NB4 (cell line): ENCODE measurements at places on chromosomes 2 and 18.

DNA sequence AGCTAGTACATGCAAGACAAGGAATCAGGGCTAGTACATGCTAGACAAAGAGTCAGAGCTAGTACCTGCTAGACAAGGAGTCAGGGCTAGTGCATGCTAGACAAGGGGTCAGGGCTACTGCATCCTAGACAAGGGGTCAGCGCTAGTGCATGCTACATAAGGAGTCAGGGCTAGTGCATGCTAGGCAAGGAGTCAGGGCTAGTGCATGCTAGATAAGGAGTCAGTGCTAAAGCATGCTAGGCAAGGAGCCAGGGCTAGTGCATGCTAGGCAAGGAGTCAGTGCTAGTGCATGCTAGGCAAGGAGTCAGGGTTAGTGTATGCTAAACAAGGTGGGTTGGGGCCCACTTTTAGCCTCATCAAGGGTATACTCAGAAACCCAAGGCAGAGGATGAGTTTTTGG, 90.1 kb upstream of the FAM136A start:
- no peak for DNase-seq

DNA sequence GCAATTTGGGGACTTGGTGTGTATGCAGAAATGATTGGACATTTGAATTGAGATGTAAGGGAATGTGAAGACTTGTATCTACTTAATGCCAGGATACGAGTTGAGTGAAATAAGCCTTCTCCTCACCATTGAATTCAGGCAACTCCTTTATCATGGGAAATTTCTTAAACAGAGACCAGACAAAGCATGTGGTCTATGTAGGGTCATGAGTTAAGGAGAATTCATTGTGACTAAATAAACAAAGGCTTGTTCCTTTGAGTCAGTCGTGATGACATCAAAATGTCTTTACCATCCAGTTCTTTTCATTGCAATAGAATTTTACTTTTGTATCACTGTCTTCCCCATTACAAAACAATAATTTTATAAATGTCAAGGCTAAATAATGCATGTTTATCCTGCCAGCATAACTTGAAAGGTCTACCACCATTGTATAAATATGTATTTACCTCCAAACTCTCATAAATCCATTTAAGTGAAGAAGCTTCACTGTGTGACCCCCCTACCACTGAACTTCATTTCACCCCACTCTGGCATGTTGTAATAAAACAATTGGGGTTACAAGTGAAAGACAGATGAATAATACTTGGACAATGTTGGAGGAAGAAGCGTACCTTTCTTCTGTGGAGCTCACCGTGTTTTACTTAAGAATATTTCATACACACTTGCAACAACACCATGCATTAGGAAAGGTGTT, 149.4 kb downstream of the EPHA4 start:
- no peak for DNase-seq

GRCh38 chr2:199469514-199470360, 12.0 kb upstream of the SATB2 start:
- no peak for DNase-seq

DNA sequence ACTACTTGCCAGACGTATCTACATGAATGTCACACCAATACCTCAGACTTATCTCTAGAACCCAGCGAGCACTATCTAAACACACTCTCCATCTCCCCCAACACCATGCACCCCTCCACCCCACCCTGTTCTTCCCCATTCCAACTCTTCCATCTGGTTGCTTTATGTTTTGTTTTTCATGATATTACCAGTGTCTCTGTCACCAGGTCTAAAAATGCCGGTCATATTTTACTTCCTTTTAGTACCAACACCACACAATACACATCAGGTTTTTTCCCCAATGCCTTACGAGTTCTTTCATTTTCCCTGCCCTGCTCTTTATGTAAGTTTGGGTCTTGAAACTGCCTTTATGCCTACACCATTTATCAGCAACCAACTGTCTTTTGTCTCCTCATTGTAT, 10.2 kb upstream of the ITGA4 start:
- no peak for DNase-seq

GRCh38 chr18:13587001-13587400, 139.4 kb downstream of the FAM210A start:
- no peak for DNase-seq

GRCh38 chr2:178208817-178209216, 14.5 kb downstream of the OSBPL6 start:
- no peak for DNase-seq

DNA sequence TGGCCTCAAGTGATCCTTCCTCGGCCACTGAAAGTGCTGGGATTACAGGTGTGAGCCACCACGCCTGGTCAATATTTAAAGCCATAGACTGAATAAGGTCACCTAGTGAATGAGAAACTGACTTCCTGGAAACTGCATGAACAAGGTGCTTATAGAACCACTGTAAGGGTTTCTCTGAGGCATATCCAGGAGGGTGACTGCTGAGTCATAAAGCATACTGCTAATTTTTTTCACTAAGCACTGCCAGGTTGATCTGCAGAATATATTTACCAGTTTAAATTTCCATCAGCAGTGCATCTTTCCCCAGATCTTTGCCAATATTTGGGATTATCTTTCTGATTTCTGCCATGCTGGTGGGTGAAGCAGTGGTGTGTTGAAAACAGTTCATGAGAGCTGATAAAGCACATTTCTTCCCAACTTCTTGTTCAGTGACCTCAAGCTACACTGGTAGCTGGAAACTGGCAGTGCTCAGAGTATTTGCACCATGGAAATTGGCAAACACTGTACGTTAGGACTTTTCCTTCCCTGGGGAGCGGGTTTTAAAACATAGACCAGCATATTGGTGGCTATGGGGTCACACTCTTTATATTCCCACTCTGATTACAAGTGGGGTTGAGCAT, 4.2 kb upstream of the CLIP4 start:
- DNase-seq = no peak

DNA sequence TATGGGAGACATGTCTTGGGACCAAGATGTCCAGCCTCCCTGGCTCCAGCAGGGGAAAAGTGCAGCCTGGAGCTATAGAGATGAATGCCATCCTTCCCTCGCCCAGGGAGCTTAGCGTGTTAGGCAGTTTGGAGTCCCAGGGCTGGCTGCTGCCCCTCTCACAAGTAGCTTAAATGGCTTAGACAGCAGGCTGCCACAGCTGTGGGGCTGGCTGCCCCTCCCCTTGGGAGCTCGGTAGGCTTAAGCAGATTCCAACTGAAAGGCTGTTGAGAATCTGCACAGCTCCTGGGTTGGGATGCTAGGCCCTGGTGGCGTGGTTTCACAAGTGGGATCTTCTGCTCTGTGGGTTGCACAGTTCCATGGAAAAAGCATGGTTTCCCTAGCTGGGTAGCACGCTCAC, 940.5 kb upstream of the DDX18 start:
- no peak for DNase-seq

DNA sequence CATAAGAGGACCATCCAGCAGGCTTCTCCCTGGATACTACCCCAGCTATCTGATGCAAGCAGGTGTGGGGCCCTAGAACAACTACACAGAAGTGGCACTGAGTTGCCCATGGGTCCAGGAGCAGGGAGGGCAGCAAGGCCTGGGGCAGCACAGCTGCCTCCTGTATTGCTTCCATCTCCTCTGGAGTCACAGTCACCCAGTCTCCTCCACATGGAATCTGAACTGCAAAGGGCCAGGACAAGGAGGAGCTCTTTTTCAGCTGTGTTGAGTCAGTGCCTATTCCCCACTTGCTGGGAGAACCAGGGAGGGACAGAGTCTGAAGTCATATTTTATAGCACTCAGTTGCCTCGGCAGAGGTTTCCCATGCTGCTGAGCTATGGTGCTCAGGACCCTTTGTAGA, 67.9 kb upstream of the ALPP start:
- no peak for DNase-seq

GRCh38 chr2:54206596-54206995, 49.4 kb downstream of the TSPYL6 start:
- DNase-seq = peak; percentile 48

GRCh38 chr2:61436092-61436491, 34.8 kb downstream of the USP34 start:
- DNase-seq = no peak

GRCh38 chr2:183998797-183999190, 599.5 kb upstream of the ZNF804A start:
- DNase-seq = no peak

- no peak for DNase-seq
These were observed 11.9 kb downstream of the BCL2 start for GRCh38 chr18:63307551-63308200.

DNA sequence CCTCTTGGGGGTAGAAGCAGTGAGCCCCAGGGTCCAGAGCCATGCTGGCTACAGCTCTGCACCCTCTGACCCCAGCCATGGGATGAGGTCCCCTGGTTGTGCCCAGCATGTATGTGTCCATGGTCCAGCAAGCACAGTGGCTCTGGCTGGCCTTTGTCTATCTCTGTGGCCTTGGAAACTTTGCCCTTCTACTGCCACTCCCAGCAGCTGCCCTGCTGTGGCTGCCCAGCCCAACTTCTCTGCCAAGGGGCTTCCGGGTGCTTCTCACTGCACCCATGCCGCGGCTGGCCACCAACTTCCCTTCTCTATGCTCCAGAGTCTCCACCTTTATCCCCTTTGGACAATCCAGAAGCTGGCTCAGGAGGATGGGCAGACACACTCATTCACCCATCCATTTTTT, 18.8 kb downstream of the TMEM185B start:
- DNase-seq = no peak

DNA sequence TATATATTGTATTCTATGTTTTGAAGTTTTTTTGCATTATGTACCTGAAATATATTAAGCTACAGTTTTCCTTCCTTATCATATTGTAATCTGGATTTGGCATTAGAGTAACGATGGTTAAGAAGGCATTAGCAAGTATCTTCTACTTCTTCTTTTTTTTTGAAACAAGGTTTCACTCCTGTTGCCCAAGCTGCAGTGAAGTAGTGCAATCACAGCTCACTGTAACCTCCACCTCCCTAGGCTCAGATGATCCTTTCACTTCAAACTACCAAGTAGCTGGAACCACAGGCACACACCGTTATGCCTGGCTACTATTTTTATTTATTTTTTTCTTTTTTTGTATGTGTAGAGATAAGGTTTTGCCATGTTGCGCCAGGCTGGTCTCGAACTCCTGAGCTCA, 201.1 kb downstream of the ZNF804A start:
- peak; percentile 6 for DNase-seq

GRCh38 chr2:10004836-10005235, 38.5 kb upstream of the KLF11 start:
- no peak for DNase-seq
